ENCODE measurements at places on chromosomes 2 and 18.

- no peak for DNase-seq
These were observed 157.9 kb downstream of the LNPK start for GRCh38 chr2:175844169-175844568.

DNA sequence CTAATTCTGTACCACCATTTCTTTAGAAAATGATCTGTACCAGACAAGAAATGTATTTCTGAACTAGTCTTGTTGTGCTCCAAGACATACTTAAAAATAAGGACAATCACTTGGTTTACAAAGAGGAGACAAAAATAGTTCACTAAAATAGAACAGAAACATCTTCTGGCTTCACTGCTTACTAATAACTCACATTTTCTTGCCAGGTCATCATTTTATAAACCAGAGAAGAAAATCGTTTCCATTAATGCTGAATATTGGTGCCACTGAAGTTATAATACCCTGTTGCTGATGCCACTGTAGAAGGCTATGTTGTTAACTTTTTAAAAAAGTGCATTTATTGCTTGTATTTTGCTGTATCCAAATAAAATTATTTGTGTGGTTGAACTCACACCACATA, 94.8 kb upstream of the ZNF236 start:
- no peak for DNase-seq

GRCh38 chr18:25827961-25828561, 262.4 kb downstream of the SS18 start:
- no peak for DNase-seq

- no peak for DNase-seq
These were observed 19.6 kb upstream of the IL1A start for GRCh38 chr2:112803691-112804521.

GRCh38 chr2:48589170-48589767, 28.4 kb upstream of the GTF2A1L start:
- no peak for DNase-seq

DNA sequence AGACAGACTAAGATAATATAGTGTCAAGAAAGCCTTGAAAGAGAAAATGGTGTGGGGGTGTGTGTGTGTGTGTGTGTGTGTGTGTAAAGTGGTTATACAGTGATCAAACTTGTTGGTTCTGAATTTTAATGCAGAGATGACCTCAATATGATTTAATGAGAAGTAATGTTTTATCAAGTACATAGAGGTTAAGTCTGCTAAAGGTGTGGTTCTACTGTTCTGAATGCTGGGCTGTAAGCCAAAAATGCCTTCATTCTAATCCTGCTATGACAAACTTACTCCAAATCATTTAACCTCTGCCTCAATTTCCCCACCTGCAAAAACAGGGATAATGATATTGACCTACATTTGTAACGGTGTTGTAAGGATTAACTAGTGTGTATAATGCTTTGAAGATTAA, 87.9 kb downstream of the WDPCP start:
- no peak for DNase-seq

DNA sequence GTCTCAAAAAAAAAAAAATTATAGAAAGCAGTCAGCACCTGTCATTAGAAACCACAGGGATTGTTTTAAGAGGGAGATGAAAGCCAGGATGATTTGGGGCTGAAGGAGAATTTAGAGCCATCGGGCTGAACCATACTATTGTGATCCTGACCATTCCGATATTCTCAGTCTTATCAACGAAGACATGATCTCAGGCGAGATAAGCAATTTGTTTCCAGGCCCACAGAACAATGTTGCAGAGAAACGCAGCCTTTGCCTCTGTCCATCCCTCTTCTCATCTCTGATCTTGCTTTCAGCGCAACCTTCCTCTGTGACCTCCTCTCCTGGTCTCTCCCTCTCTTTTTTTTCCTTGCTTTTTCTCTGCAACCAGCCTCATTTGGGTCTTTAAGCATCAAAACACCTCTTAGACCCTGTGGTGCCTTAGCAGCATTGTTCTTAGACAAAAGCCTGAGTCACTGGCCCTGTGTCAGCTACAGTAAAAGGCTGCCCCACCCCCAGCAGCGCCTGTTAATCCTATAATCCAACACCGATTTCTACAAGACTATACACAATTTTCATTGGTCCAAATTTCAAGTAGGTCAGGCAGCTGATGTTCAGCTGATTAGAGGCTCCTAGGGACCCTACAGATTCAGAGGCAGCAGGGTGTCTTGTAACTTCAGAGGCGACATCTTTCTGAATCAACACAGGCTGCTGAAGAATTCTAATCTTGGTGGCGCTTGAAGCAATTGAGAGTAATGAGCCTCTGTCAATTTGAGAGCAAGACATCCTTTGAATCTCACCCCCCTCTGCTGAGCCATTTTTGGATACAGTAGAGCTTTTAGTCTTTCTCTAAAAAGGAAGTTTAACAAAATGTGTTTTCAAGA, 206.0 kb downstream of the NCK2 start:
- no peak for DNase-seq

DNA sequence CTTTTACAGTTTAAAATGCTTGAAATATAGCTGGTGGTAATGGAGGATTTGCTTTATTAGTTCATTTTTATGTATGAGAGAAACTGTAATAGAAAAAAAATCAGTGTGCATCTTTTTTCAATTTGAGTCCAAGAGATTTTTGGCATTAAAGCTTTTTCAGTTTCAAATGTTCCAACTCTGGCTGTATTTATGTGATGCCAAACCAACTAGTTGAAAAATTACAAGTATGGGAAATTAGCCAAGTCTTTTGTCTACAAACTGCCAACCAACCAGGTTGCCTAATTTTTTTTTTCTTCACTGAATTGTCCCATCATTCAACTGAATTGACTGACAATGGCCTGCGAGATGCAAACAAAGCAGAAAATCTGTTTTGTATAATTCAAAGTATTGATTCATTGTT, 95.7 kb downstream of the ICOS start:
- DNase-seq = no peak

- DNase-seq = no peak
These were observed 78.9 kb upstream of the DAPL1 start for GRCh38 chr2:158716121-158716791.

GRCh38 chr18:14767474-14767873, 19.5 kb downstream of the ANKRD30B start:
- no peak for DNase-seq

DNA sequence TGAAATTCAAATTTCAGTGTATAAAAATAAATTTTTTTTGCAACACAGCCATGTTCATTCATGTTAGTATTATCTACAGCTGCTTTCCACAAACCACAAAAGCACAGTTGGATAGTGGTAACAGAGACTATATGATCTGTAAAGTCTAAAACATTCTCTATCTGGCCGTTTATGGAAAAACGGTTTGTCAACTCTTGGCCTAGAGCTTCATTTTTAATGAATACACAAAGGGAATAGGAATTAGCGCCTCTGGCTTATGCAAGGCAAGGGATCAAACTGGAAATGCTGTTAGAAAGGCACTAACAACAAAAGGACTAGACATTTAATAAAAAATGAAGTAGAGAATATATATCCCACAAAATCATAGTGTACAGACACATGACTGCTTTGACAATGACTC, 211.9 kb downstream of the EXOC6B start:
- no peak for DNase-seq

DNA sequence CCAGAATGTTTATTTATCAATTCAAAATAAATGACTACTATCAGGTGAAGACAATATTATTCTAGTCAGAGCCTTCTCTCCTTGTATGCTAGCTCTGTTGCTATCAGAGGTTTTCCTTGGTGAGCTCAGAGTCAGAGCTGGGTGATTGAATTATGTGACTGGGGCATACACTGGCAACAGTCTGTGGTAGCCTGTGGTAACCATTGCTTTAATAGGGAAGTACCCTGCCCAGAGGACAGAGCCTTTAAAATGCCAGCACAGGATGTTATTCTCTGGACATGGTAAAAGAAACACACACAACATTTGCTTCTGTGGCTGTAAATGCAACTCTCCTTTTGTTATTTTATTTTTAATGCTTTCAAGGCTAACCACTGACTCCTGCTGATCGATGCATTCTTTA, 124.7 kb downstream of the PPP1R1C start:
- DNase-seq = no peak

DNA sequence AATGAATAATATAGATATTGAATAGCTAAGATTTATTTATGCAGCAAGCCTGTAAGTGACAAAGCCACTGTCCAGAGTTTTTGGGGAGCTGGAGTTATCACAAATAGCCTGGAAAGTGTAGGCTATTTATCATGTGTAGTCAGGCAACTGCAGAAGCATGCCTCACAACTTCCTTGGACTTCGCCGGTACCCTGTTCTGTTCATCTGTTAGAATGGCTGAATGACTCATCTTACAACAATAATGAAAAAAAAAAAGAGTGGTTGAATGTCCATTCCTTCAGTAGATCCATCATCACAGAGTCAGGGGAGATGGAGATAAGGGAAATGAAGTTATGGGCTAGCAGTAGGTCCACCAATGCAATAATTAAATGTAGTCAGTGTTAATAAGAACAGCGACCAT, 24.0 kb upstream of the ATP5MC3 start:
- no peak for DNase-seq

DNA sequence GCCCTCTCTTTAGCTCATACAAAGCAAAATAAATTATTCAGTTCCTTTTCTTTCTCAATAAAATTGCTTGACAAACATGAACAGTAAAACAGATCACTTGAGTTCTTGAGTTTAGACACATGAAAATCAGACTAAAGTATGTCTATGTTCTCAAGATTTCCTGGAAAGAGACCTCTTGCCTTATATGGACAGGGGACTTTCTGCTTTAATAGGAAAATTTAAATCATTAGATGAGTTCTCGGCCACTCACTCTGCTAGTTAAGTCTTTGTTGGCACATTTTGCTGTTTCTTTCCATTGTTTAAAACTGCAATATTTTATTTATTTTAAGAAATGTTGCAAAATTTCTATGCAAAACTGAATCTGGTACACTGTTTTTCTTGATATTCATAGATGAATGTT, 207.8 kb downstream of the RND3 start:
- DNase-seq = no peak

GRCh38 chr2:108621087-108621559, 86.9 kb downstream of the LIMS1 start:
- DNase-seq = no peak

GRCh38 chr2:2046497-2046896, 284.6 kb downstream of the MYT1L start:
- no peak for DNase-seq

- no peak for DNase-seq
These were observed 50.4 kb downstream of the SLC35F5 start for GRCh38 chr2:113705982-113706523.

GRCh38 chr2:139259422-139260051, 479.3 kb upstream of the NXPH2 start:
- DNase-seq = no peak

- no peak for DNase-seq
These were observed 137.0 kb upstream of the FANCL start for GRCh38 chr2:58378152-58378551.

- DNase-seq = no peak
These were observed 3.7 kb upstream of the ESPNL start for GRCh38 chr2:238096311-238097011.

- no peak for DNase-seq
These were observed 65.1 kb downstream of the LRP1B start for GRCh38 chr2:142065700-142066099.

DNA sequence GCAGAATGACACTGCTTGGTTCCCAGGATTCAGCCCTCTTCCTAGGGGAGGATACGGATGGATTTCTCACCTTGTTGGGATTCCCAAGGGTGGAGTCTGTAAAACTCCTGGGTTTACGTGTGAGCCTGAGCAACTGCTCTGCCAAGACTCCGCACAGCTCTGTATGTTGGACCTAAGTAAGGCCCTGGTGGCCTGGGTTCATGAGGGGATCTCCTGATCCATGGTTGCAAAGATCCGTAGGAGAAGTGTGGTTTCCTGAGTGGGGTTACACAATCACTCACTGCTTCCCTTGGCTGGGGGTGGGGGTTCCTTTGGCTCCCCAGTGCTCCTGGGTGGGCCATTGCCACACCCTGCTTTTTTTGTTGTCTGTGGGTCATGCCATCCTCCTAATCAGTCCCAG, 37.7 kb downstream of the ANKRD12 start:
- no peak for DNase-seq

- DNase-seq = no peak
These were observed 132.0 kb downstream of the ALPK2 start for GRCh38 chr18:58496937-58497336.

DNA sequence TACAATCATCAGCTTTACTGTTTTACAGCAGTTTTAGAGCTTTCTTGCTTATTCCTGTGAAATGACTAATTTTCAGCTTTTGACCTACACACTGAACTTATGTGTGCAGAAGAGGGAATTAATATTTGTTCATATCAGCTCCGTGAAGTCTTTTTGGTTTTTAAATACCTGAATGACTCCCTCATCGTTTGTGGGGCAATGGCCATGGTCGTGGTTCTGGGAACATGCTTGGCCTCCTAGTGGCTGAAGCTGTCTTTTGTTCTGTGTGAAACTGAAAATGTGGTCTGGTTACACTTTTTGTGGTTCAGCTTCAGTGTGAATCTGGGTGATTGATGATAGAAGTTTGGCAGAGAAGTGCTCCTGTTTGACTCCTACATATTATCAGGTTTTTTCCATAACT, 408.1 kb downstream of the THSD7B start:
- DNase-seq = no peak

DNA sequence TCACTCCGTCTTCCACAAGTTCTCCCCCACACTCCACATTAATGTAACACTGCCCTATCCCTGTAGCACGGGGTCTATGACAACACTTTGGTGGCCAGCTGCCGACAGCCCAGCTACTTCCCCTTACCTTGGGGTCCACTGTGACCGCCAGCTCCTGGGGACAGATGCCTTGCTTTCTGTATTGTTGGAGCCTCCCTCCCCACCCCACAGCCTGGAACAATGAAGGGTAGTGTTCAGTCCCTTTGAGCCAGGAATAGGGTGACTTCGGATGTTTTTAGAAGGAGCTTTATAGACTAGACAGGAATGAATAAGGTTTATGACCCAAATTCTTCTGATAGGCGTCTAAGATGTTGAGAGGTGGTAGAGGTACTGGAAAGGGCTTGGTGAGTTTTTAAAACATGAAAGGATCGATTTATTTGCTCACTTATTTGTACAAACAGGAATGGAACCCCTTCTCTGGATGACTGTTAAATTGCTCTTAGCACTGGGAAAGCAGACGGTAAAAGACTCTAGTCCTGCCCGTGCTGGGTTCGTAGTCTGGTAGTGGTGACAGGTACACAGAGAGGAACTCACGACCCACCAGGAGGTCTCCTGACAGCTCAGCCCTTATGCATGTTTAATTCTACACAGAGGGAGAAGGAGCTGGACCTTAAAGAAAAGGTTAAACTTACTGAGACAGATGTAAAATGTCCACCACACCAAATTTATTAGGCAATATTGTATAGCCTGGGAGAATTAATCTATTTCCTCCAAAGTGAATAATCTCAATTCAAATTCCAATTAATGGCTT, 90.9 kb downstream of the MYCN start:
- peak; percentile 43 for DNase-seq

DNA sequence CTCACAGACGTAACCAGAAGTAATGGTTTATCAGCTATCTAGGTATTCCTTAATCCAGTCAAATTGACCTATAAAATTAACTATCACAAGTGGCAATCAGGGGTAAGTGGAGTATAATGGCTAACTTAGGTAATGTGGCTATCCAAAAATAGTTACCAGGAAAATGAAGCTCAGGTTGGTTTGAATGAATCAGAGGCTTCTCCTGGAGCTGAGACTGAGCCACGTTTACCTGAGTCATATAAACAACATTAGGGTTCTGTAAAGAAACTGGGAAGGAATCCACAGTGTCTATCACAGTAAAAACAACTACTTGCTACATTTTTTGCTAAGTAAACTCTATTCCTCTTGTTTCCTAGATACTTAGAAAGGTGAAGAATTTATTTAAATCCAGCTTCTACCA, 236.0 kb upstream of the SPHKAP start:
- DNase-seq = no peak

GRCh38 chr2:241584436-241584835, 25.9 kb downstream of the BOK start:
- no peak for DNase-seq

GRCh38 chr18:7601246-7601615, 34.1 kb downstream of the PTPRM start:
- no peak for DNase-seq
